Dermis microvascular lymphatic vessel endothelial cell (primary cell): ENCODE measurements at places on chromosomes 4 and X. TPM values are rescaled to one million over a fixed set of nuclear protein-coding genes. Genes with fewer than 3 reads are reported as not detected.

DNA sequence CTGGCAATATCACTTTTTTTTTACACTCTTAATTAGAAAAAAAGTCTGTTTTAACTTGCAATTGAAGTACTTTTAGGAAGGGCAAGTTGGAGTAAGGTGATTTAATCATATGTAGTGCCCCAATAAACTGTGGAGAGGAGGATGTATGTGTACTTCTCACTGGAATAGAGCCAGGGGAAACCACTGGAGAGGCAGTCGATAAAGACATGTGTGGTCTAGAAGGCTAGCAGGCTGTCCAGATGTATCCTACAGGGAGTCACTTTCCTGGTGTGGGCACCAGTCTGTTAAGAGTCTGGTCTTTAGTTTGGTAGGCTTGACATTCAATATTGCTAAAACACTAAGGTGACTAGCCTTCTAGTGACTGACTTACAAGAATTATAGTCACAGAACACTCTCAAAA is 9.6 kb upstream of the SGMS2 start:
- DNase-seq = peak; percentile 29

- DNase-seq = peak; percentile 57
Observed at GRCh38 chr4:7854697-7855370, 84.8 kb downstream of the AFAP1 start.

GRCh38 chr4:123298261-123298660 is 98.3 kb upstream of the SPRY1 start:
- DNase-seq = no peak

- DNase-seq = no peak
Observed at GRCh38 chrX:2566055-2566454, 65.3 kb upstream of the DHRSX start.

DNA sequence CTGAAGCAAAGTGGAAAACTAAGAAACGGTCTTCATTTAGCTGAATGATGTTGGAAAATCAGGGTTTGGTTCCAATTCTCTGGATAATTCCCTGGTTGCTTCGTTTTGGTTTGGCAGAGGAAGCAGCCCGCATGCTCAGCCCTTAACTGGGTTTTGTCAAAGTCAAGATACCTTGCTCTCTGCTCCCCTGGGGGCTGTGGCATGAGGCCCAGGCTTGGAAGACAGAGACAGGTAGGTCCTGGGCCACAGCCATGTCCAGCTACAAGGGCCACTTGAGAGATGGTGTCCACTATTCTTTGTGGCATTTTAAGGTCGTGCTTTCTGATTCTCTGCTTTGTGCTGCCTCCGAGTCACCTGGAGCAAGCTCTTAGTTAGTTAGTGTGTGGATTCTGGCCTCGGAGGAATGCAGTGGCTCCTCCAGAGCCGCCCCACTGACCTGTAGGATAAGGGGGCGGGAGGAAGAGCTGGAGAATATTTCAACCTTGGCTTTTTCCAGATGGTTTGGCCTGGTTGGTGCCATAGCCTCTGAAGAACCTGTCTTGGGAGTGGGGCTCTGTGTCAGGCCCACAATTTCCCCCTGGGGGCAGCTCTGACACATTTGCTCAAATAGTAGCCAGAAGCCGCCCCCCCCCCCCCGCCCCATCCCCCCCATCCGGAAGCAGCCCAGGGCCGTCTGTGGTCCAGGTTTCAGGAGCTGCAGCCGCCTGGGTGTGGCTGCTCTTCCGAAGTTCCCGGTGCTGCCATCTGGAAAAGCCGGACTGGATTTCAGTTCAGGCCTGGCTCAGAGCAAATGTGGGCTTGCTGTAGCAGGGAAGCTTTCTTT is 147.1 kb downstream of the NHS start:
- DNase-seq = no peak

GRCh38 chrX:117429501-117429900 is 687.1 kb downstream of the KLHL13 start:
- DNase-seq = no peak

- DNase-seq = no peak
Observed at GRCh38 chrX:10509397-10509796, 111.0 kb downstream of the MID1 start.

- no peak for DNase-seq
Observed at GRCh38 chrX:2550328-2551020, 49.7 kb upstream of the DHRSX start.

DNA sequence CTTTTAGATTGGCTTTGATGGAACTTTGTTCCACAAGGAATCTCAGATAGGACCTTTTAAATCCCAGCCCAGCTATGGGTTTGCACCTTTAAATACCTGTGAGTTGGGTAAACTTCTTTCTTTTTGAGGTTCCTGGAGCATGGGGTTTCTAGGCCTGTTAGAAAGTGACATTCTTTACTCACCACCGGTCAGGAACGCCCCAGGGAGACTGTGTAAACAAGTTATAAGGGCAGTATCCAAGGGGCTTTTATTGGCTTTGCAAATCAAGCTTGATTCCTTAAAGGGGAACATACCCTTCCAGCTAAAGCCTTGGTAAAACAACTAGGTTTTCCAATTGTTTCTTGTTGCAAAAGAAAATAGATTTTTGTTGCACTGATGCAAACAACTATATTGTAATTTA is 93.4 kb downstream of the TENT5D start:
- no peak for DNase-seq

DNA sequence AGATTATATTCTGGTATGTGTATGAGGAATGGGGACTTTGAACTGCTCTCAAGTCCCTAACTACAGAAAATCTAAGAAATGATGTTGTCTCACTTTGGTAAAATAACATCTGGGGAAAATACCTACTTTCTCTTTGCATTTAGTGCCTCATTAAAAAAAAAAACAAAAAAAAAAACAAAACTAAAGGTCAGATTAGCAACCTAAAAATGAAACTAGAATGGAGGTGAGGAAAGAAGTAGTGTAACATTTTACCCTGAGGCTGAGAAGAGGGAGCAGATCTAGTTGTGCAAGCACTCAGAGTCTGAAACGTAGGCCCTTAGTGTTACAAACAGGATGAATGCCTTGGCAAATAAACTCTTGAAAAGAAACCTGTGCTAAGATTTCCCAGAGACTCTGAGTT is 56.0 kb downstream of the VGLL1 start:
- no peak for DNase-seq

- DNase-seq = no peak
Observed at GRCh38 chrX:95367286-95367685, 1317.4 kb upstream of the DIAPH2 start.

GRCh38 chrX:99795495-99795894 is 614.6 kb downstream of the PCDH19 start:
- DNase-seq = no peak

GRCh38 chr4:52966781-52967180 is 104.7 kb downstream of the RASL11B start:
- no peak for DNase-seq

- no peak for DNase-seq
Observed at GRCh38 chr4:175789647-175790046, 22.4 kb downstream of the GPM6A start.

DNA sequence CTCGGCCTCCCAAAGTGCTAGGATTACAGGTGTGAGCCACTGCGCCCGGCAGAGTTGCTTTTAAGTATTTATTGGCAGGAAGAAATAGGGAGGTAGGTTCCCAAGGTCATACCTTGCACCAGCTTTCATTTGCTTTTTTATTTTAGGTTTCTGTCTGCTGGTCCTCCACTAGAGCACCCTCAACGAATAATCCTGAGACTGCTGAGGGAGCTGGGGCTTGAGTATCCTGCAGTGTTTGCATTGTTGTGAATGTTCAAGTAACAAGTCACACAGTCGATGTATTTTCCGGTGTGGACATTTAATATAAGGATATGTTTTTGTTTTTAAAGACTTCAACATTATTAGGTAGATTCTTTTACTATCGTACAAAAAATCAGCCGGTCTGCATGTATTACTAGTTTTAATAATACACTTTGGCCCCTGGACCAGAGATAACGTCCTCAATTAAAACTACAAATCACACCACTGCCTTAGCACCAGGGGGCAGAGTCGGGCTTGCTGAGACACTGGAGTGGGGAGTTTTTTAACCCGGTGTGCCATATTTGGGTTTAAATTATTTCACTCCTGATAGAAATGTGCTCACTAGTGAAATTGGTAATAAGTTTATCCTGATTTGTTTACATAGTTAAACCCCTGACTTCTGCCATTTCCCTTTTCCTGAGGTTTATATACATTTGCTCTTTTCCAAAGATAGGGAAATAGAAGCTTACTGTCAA is 11.6 kb downstream of the SMIM20 start:
- no peak for DNase-seq

DNA sequence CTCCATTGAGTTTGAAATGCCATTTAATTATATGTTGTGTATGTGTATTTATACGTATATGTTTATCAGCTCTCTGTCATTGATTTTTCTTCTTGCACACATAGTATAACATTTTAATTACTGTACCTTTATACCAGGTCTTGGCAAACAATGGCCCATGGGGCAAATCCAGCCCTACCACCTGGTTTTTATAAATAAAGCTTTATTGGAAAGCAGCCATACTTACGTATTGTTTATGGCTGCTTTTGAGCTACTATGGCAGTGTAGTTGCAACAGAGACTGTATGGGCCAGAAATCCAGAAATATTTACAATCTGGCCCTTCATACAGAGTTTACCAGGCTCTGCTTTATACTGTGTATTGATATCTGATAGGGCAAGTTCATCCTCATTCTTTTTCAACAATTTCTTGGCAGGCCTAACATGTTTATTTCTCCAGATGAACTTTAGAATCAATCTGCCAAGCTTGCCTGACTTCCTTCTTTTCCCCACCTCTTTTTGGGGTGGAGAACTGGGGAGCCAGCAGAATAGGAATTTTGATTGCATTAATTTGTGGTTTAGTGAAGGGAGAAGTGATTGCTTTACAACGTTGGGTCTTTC is 15.8 kb downstream of the DCUN1D4 start:
- DNase-seq = no peak

- DNase-seq = no peak
Observed at GRCh38 chr4:795726-796119, 30.2 kb downstream of the CPLX1 start.

DNA sequence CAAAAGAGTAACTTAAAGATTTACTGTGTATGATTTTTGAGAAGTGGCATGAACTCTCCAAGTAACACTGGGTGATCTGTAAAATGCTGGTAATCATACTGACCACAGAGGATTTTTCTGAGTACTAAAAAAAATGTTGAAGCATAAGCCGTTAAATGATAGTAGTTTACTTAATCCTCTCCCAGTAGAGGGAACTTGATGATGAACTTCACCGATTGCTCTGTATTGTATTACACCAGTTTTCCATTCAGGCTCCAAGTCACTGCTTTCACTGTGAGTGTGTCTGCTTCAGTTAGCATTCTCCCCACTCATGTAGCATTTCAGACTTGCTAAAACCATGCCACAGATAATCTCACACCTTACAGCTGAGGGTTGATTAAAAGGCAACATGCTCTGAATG is 294.1 kb downstream of the GBA3 start:
- no peak for DNase-seq

- DNase-seq = no peak
Observed at GRCh38 chr4:41399231-41399630, 138.7 kb upstream of the LIMCH1 start.

DNA sequence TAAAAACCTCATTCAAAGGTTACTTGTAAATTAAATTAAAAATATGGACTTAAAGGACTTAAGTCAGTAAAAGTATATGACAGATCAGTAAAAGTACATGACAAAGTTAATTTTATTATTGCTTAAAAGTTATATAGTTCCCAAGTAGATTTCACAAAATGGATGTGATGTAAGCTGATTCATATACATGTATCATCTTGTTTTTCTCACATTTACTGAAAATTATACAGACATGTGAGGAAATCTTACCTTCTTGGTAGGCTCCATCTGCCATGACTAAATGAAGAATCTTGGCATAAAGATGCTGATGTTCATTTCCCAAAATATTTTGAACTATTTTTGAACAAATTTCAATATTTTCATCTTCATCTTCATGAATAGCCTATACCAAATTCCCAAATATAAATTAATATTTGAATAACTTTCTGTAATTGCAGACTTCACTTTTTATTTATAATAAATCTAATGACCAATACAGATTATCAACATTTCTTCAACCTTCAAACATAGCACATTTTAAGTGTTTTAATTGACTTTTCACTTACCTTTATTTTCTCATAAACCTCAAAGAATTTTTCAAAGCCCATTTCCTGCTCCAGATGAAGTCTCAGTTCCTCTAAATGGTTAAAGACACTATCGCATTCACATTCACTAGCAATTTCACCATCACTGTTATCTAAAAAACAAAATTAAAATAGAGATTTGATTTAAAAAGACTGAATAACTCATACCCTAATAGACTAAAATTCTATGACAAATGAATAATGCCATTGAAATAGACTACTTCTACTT is 129.4 kb upstream of the SH3RF1 start:
- DNase-seq = no peak

- no peak for DNase-seq
Observed at GRCh38 chr4:39814403-39815185, 116.7 kb downstream of the UBE2K start.

DNA sequence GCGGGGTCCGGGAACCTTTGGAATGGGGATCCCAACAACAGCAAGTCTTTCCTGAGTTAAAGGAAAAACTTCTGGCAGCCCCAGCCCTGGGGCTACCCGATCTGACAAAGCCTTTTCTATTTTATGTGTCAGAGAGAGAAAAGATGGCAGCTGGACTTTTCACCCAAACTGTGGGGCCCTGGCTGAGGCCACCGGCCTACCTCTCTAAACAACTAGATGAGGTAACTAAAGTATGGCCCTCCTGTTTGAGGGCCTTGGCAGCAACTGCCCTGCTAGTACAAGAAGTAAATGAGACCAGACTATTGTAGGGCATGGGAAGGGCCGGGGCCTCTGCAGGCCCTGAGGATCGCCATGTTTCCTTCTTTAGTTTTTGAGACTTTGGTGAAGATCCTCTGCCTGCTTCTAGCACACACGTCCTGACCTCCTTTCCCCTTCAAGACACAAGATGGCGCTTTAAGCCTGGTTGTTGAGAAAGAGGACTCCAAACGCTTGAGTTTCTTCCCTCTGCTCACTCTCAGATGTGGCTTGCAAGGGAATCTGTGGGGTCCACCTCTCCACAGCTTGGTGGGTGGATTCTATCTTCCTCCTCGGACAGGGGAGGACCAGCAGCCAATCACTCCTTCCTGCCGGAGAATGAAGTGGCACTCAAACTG is 18.5 kb upstream of the DRD5 start:
- DNase-seq = peak; percentile 45

GRCh38 chrX:18792828-18793227 is 85.4 kb downstream of the PPEF1 start:
- no peak for DNase-seq

GRCh38 chrX:102063445-102064074 is 61.9 kb upstream of the TCEAL2 start:
- no peak for DNase-seq

- DNase-seq = no peak
Observed at GRCh38 chrX:105872941-105873340, 50.6 kb downstream of the NRK start.

GRCh38 chr4:141376769-141377168 is 156.1 kb downstream of the ZNF330 start:
- DNase-seq = no peak

Gene CNKSR2
- not detected in 2 replicates for total RNA-seq

Gene MAOB
- 0.13 TPM in 1 of 2 replicates, not detected in the other for total RNA-seq

Gene SOX3
- not detected in 2 replicates for total RNA-seq

Gene TKTL2
- total RNA-seq = not detected in 2 replicates

Gene FRAS1
- 0.13 and 0.38 TPM in 2 replicates for total RNA-seq

Gene TLL1
- 16.2 and 31.0 TPM in 2 replicates for total RNA-seq

Gene FAM9B
- total RNA-seq = not detected in 2 replicates

Gene MOB1B
- 8.2 and 10.4 TPM in 2 replicates for total RNA-seq

Gene TLR10
- not detected in 2 replicates for total RNA-seq
